Suprapubic skin (tissue), 4 donors: ENCODE measurements at places on chromosomes 2 and 18.
A peak's percentile ranks its signal among the peaks of the same experiment; 100 is the strongest.

GRCh38 chr2:178246696-178247095 is 52.4 kb downstream of the OSBPL6 start:
- no peak for DNase-seq

GRCh38 chr2:218471036-218471435 is 52.1 kb downstream of the VIL1 start:
- no peak for DNase-seq

DNA sequence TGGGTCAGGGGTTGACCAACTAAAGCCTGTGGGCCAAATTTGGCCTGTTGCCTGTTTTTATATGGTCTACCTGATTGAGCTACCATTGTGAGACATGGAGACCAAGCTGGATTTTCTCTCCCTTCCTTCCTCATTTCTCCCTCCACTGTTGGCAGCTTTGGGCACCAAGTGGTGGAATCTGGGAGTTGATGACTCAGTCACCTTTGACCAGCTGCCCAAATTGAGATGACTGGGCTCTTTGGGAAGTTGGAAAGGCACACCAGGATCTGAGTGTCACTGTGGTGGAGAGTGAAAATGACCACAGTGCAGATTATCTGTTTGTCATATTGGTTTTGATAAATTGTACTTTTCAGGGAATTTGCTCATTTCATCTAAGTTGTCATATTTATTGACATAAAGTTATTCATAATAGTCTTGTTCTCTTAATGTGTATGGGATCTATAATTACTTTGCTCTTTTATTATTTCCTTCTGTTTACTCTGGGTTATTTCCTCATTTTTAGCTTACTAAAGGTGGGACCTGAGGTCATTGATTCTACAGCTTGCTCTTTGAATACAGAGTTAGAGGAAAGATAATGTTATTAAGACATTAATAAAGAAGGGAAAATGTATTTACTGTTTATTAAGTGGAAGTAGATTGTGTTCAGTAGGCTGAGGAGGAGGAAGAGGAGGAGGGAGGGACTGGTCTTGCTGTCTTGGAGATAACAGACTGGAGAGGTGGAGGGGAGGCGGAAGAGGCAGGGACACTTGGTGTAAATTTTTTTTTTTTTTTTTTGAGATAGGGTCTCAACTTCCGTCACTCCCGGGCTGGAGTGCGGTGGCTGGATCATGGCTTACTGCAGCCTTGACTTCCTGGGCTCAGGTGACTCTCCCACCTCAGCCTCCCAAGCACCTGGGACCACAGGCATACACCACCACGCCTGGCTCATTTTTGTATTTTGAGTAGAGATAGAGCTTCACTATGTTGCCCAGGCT is 31.8 kb downstream of the AGFG1 start:
- DNase-seq: no peak

DNA sequence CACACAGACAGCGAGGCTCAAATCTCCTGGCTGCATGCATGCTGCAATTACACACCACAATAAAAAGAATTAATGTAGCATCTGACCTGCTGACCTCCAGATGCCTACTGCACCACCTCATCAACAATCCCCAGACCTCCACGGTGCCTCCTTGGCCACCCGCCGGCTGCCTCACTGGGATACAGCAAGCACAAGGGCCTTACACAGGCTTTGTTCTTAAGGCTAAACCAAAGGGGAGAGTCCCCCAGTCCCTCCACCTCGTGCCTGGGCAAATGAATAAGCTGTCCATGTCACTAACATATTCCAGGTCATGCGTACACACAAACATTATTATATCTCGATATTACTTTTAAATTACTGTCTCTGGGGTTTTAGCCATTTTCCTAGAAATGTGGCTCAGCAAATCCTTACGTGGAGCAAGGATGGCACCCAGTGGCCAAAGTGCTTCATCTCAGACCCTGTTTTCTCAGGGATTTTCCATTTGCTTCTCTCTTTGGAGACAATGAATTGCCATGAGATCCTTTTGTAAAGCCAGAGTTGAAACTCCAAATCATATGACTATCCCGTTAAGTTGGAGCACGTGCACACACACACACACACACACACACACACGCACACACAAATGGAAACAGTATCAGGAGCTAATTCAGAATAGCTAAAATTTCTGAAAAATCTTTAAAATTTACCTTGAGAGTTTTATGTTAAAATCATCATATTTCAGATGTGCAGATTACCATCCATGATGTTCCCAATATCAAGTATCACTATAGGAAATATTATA is 313.8 kb downstream of the PDE11A start:
- no peak for DNase-seq

DNA sequence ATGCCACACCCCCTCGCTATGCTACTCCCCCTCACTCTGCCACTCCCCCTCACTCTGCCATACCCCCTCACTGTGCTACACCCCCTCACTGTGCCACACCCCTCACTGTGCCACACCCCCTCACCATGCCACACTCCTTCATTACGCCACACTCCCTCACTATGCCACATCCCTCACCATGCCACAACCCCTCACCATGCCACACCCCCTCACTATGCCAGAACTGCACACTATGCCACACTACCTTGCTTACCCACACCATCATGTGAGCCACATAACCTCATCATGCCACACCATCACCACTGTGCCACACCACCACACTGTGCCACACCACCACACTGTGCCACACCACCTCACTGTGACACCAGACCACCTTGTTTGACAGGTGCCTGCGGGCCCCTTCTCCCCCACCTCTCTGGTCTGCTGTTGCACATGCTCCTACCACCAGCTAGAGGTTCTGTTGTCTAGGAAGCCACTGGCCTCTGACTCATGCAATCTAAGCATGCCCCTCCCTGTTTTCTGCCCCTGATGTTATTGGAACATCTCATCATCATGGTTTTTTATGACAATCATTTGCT is 22.0 kb downstream of the MARCHF4 start:
- no peak for DNase-seq

DNA sequence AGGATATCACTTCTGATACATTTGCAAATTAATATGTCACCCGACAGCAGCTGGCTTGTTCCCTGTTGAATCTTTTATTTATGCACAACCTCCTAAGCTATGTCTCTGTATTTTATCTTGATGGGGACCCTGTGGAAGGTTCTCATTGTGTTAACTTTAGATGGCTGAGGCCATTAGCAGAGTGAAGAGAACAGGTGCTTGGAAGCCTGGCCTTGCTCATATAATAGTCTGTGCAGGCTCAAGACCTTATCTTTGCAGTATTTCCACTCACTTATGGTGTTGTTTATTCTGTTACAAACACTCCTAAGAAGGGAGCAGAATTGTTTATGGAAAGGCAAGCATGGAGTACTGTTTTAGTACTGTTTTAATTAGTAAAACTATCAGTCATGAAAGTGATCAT is 107.6 kb downstream of the SETBP1 start:
- DNase-seq: no peak

GRCh38 chr2:172259827-172260226 is 157.1 kb upstream of the DLX2 start:
- no peak for DNase-seq

DNA sequence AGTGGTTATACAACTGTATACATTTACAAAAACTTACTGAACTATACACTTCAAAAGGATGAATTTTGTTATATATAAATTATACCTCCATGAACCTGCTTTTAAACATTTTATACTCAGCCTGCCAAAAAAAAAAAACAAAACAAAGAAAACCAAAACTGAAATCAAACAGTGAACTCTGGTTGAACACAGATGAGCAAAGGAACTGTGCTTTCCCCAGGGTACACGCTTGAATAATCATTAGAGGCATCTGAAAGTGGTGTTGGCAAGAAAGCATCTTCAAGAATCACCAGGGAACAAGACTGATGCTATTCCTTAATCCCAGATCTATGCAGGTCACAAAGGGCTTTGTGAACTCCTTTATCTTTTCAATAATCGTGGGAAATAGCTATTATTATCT is 77.0 kb upstream of the LYPD1 start:
- DNase-seq: no peak

DNA sequence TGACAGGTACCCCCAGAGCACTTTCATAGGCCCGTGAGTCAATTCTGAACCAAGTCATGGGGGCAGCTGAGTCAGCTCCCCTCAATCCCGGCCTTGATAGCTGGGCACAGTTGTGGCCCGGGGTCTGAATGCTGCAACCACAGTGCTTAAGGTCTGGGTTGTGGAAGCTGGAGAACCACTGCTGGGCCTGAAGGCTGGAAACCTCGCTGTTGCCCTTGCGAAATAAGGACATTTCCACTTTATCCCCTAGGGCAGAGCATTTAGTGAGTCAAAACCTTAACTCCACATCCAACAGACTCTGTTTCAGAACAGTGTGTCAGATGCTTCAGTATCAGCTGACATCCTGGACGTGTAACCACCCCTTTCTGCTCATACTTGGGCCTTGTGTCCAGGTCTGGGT is 58.6 kb downstream of the SP110 start:
- DNase-seq: no peak

DNA sequence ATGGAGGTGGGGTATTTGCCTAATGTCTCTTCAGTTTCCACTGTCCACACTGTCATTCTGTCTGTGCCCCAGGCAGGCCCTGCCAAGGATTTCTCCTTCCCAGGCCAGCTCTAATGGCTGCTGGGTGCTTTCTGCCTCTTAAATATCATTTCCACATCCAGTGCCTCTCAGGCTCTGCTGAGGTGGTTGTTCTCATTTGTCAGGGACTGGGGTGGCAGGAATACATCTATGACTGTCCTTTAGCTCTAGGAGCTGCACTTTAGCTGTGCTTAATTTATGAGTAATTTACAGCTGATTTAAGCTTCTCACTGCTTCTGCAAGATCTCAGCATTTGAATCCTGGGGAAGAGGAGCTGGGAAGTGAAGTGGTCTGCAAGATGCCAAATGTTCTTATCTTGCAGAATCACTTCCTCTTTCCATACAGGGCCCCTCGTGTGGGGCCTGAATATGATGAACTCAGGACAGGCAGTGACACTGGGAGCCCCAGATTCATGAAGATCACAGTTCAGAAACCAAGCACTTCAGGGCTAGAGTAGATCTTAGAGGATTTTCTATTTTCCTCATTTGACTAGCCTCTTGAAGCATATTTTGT is 150.2 kb downstream of the FSHR start:
- no peak for DNase-seq

GRCh38 chr2:52145005-52145404 is 1113.1 kb upstream of the NRXN1 start:
- DNase-seq: no peak

DNA sequence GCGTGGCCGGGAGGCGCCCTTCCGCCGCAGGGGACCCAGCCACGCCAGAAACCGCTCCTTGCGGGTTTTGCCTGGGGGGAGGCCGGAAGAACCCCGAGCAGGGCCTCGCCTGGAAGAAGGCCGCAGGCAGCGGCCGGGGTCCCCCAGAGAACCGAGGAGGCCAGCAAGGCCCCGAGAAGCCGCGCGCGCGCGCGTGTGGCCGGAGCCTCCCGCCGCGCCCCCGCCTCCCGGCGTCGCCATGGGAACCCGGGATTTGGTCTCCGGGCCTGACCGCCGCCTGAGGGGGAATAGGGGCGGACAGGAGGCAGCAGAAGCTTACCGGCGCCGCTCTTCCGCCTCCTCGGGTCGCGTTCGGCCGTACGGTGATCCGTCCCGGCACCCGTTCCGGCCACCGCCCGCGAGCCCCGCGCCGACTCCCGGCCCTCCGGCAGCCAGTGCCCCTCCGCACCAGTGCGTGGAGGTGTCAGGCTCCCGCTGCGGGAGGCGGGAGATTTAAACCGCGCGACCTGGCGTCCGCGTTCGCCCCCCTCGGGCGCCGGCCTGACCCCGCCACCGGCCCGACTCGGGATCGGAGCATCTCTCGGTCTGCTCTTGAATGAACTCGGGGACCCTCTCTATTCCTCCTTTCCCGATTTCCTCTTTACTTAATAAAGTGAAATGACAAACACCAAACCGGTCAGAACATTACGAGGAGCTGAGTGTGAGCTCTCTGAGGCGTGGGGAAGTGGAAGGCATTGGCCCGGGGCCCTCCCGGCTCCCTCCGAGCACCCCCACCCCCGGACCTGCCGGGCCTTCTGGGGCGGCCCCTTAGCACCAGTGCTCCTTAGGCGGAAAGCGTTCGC is at the start of gene ICA1L:
TSS of gene ICA1L (minus strand) at position 467 of the 842 bp plus-strand sequence. CDS start 42,757 bp downstream, outside the sequence.
- peak; percentile 73 for DNase-seq

- no peak for DNase-seq
Measured at GRCh38 chr18:63111671-63112402, 207.7 kb downstream of the BCL2 start.

DNA sequence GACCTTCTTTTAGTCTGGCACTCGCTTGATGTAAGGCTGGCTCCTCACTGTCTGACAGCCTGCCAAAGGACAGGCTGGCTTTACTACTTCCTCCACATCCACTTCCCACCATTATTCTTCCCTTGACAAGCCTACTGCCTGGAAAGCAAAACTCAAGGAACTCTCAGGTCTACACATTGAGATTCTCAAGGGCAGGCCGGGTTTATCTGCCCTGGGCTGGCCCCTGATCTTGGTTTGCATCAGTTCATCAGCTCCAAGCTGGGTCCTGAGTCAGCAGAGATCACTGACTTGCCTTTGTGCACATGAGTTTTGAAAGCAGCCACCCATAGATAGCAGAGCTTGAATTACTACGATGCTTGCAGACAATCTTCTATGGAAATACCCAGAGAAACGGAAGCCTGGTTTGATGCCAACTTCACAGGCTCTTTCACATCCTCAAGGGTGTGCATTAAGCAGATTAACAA is 53.9 kb downstream of the KCTD18 start:
- no peak for DNase-seq

DNA sequence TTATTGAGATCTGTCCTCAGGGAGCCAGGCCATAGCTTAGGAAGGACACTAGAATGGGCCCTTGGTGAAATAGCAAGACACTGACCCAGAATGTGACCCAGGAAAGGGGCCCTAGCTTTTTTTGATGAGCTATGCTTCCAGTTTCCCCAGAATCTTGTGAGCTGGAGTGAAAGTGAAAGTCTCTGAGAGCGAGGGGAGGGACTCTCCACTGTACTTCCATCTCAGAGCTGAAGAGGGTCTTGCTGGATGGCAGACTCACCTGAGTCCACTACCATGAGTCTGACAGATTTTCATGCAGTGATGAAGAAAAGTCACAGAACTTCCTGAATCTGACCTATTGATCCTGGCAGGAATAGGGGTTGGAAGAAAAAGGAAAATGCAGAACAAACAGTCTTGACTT is 3.1 kb downstream of the ARHGAP25 start:
- no peak for DNase-seq

DNA sequence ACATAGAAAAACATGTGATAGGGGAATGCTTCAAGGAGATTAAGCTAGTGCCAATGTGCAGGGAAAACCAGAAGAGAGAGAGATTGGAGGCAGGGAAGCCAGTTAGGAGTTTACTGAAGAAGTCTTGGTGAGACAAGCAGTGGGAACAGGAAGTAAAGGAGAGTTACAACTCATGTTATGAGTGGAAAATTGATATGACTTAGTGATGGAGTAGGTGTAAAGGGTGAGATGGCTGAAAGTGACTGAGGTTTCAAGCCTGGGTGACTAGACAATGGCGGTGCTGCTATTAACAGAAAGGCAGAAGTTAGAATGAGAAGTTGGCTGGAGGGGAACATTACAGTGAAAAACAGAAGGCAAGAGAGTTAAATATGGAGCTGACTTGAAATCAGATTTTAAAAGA is 16.5 kb downstream of the DOK1 start:
- no peak for DNase-seq

DNA sequence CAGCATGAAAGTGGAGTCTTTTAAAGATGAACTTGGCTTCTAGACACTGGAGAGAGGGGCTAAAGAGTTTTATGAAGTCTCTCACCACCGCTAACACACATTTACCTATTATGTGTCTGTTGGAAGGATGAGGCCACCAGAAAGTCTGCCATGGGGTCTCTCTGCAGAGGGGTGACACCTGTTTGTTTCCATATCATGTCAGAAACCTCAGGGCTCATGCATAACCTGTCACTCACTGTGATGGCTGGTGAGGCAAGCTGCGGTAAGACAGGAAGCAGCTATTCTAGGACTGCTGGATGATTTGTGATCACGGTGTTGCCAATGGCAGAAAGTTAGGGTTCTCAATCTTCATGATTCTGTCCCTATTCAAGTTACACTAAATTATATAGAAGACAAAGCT is 60.8 kb upstream of the DNMT3A start:
- DNase-seq: no peak
